MM.1S (cell line): ENCODE measurements at places on chromosomes 4 and X.

DNA sequence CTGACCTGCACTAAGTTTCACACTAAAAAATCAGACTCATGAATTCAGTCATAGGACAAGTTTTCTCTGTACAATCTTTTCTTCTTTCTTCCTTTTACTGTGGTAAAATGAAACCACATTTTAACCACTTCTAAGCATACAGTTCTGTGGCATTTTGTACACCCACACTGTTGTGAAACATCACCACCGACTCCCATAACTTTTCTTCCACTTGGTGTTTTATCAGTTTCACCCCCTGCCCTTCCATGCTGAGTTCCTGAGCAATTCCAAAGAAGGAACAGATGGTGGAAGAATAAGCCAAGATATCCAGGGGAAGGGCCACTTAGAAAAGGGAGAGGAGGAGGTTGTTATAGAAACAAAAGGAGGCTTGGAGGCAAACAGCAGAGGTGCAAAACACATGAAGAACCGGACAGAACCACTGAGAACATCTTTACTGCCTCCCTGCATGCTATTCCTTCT lies 22.6 kb downstream of the SLC25A4 start:
- DNase-seq = peak; percentile 56

DNA sequence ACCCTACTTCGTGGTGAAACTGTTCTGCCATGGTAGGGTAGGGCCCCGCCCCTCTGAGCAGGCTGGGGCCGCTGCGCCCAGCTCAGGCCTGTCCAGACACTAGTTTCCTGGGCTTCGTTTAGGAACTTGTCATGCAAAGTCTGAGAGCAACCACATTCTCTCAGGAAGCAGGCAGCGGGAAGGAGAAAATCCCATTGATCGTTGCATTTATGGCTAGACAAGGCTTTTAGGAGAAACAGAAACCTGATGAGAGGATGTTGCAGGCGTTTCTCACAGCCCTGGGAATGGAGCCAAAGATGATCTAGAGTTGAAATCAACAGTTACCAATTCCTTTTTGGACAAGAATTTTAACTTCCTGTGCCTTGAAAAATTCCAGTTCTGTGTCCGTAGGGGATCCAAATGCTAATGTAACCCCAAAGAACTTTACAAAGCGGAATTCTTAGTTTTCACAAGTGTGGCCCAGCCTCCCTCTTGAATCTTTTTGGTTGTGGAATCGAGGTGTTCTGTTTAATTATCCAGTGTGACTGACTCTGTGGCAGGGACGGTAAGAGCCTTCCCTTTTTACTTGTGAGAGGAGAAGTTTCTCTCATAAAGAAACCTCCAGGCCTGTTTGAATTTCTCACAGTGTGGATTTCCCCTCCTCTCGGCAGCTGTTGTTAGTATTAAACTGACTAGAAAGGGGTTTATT lies 4.5 kb upstream of the CXCL9 start:
- DNase-seq = no peak

GRCh38 chr4:10656988-10657387 lies 27.6 kb downstream of the CLNK start:
- no peak for DNase-seq

GRCh38 chr4:153877898-153878297 lies 89.0 kb upstream of the SFRP2 start:
- DNase-seq = no peak

GRCh38 chr4:80471756-80472155 lies 136.2 kb downstream of the CFAP299 start:
- peak; percentile 63 for DNase-seq

GRCh38 chr4:140305053-140305452 lies 68.4 kb upstream of the SCOC start:
- DNase-seq = no peak

- DNase-seq = no peak
These were observed 157.6 kb downstream of the ARX start for GRCh38 chrX:24858004-24858746.

- DNase-seq = no peak
These were observed 103.7 kb downstream of the SORCS2 start for GRCh38 chr4:7295911-7296660.

GRCh38 chr4:81196126-81196650 lies 18.8 kb downstream of the PRKG2 start:
- peak; percentile 27 for DNase-seq

- DNase-seq = no peak
These were observed 54.0 kb downstream of the COL25A1 start for GRCh38 chr4:109248322-109248900.

- no peak for DNase-seq
These were observed 53.9 kb downstream of the PPARGC1A start for GRCh38 chr4:23835774-23836478.

DNA sequence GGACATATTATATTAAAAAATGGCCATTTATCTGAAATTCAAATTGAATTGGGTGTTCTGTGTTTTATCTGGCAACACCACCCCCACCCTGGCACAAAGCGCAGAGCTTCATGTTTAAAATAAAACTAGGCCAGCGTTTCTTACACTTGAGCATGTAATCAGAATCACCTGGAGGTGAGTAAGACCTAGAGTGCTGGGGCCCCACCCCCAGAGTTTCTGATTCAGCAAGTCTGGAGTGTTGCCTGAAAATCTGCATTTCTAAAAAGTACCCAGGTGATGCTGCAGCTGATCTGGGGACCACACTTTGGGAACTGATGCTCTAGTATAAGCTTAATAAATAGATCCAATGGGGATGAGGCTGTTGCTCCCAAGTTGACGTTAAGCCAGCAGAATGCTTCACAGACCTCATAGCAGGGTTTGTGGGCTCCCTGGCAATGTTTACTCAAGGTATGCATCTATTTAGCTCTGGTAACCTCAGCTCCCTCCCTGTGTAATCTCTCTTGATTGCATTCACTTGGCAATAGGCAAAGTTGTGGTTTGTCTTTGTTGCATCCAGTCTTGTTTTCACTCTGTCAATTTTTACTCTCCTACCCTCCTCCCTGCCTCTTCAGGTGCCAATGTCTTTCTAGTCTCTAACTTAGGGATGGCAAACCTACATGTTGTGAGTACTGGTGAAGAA lies 99.8 kb upstream of the TEX13D start:
- DNase-seq = peak; percentile 56

DNA sequence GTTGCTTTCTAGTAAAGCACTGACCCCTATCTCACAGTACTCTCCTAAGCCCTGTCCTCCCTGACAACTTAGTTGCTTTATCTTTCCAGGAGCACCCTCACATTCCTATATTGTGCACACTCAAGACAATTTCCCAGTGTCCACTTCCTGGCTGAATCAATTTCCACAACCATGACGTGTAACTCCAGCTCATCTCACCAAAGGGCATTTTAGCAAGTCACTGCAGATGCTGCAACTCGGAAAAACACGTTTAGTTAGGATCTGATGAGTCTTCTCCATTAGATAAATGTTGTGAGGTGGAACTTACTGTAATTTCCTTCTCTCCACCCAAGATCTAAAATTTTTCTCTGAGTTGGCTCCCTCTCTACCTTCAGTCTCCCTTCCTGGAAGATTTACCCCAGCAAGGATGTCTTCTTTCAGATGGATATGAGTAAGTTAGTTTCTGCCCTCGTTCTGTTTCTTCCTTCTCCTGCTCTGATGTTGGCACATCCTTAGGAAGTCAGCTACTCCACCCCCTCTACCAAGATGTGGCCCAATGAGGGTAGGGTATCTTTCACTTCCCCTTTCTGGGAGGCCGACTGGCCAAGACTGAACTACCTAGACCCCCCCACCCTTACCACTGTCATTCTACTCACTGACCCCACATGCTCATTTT lies 28.8 kb upstream of the IL13RA1 start:
- DNase-seq = no peak

GRCh38 chr4:173766171-173766600 lies 236.2 kb upstream of the HAND2 start:
- no peak for DNase-seq
